ENCODE measurements at places on chromosomes 11 and 22.

GRCh38 chr22:50272044-50272802 is 2.0 kb upstream of the MAPK11 start:
- DNase-seq, result peak; percentile 36

DNA sequence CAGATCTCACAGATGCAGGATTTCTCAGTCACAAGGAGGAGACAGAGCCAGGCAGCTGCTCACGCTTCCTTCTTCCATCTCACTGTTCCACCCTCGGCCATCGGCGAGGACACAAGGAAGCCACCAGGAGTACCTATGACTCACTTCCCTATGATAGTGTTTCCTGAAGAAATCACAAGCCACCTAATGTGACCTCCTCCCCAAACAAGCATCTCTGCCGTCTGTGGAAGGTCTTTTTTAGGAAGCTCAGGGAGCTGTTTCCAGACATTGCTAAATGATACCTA is 672.7 kb downstream of the TBC1D22A start:
- DNase-seq, result no peak

DNA sequence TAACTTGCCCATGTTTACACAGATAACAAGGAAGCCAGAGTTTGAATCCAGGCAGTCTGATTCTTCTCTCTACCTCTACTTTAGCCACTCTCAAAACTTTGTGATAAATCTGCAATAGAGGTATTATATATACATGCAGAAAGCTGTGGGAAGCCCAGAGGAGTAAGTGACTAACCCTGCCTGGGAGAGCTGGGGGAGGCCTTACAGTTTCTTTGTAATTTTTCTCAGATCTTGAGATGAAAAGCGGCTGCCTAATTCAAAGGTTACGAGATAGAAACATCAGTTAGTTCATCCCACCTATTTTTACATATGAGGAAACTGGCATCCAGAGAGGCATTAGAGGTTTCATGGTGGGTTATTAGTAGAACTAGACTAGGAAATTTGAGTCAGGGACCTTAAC is 4.9 kb downstream of the STIM1 start:
- DNase-seq, result no peak

GRCh38 chr11:112497826-112498225 is 237.2 kb upstream of the PLET1 start:
- DNase-seq, result no peak

DNA sequence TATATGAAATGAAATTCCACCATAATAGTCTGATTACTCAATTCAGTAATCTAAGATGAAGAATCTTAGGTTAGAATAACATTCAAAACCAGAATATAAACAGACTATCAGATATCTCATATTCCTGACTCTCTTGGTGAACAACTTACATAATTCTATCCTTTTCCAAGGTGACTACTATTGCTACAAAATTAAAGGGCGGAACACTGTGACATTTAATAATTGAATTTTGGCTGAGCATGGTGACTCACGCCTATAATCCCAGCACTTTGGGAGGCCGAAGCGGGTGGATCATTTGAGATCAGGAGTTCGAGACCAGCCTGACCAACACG is 34.4 kb downstream of the RDX start:
- DNase-seq, result no peak

DNA sequence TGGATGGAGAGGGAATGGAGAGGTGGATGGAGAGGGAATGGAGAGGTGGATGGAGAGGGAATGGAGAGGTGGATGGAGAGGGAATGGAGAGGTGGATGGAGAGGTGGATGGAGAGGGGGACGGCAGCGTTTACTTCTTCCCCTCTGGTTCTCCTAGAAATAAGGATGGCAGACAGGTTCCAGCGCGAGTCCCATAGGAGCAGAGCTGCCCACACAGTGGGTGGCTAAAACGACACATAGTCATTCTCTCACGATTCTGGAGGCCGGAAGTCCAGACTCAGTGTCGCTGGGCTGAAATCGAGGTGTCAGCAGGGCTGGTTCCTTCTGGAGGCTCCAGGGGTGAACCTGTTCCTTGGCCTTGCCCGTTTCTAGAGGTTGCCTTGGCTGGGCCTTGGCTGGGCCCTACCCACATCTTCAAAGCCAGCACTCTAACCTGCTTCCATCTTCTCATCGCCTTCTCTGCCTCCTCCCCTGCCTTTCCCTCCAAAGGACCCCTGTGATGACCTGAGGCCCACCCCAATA is 12.7 kb upstream of the CTSD start:
- DNase-seq, result no peak

DNA sequence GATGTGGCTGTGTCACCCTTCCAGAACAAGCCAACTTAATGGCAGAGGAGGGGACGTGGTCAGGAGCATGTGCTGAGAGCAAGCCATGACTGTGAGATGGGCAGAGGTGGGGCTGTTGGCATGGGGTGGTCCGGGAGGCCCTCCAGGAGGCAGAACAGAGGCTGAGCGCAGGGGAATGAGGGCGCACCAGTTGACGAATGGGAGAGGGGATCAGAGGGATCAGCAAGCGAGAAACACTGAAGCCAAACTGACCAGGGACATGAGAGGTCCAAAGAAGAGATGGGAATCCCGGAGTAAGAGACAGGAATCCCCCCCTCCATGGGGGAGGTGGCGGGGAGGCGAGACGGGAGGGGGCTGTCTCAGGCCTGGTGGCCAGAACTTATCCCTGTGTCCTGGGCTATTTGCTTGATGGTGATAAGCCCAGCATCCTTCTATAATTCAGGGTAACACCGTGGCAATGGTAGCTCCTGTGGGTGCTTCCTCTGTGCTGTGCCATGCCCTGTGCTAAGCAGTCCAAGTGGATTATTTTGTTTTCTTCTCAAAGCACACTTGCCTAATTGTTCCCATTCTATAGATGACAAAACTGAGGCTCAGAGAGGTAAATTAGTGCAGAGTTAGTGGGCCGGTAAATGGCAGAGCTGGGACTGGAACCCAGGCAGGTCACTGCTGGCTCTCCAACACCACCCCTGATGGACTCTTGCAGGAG is 83.4 kb upstream of the SHISAL1 start:
- DNase-seq, result no peak

- DNase-seq, result peak; percentile 39
These were observed 32.6 kb downstream of the KIAA0930 start for GRCh38 chr22:45207981-45208664.

GRCh38 chr11:78560153-78560552 is 14.5 kb downstream of the NARS2 start:
- no peak for DNase-seq

DNA sequence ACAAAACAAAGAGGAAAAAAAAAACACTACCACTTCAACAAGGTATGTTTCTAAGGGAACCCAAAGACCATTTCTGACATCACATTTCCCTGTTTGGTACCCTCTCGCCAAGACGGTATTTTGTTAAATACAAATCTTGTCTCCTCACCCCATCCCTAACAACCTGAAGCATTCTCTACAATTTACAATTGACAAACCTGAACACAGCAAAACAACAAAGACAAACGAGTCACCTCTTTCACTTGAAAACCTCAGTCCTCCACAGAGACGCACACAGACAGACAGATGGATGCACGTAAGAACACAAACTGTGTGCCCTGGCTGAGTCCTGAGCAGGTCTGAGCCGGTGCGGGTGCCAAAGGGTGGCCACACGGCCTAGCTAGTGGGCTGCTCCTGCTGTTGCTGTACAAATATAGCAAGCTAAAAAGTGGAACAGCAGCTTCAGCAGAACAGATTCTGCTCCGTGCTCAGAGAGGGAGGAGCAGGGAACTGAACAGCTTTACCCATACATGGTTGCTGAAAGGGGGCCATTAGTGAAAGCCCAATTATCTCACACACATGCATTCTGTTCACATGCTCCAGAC is 28.5 kb downstream of the CELF1 start:
- no peak for DNase-seq

DNA sequence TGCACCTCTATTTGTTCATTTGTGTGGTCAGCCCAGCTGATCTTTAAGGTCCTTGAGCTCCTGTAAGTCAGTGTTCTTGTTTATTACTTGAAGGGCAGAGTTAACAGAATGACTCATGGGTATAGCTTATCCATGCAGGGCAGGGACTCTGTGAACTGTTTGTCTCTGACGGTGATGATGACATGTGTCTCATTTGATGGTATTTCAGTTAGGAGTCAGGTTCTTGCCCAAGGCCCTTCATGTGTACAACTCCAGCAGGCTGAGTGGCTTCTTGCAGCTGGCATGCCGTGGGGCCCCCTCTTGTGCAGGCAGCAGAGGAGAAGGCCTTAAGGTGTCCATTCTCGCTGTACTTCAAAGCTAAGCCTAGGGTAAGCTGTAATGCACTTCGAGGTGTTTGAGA is 165.1 kb downstream of the DBX1 start:
- peak; percentile 42 for DNase-seq

GRCh38 chr11:129434641-129435498 is 59.2 kb downstream of the BARX2 start:
- no peak for DNase-seq

GRCh38 chr11:100232006-100232405 is 455.1 kb upstream of the ARHGAP42 start:
- no peak for DNase-seq

GRCh38 chr22:46058091-46058420 is 81.1 kb upstream of the WNT7B start:
- no peak for DNase-seq

DNA sequence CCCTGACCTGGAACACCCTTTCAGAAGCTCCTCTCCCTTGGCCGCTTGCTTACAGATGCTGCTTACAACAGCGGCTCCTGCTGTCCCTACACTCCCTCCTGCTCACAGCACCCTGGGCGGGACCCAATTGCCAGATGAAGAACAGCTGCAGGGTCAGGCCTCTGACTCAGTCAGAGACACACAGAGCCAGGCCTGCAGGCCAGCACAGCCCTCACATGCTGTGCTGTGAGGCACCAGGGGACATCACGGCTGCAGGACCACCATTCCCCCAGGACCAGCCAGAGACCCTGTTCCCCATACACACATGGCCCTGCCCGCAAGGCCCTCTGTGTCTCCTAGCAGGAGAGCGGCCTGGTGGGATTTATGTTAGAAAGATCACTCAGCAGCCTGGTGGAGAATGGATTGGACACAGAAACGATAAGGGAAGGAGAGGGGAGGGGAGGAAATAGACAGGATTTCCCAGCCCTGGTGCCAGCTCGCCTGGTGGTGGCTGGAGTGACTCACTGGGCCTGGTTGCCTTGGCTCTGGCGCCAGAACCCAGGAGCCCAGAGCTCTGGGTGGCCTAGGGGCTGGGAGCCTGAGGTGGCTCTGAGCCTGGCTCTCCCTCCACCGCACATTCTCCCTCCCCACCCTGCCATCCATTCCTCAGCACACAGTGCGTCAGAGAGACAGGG is 6.7 kb downstream of the CAPN5 start:
- peak; percentile 80 for DNase-seq

- DNase-seq, result no peak
These were observed 6.3 kb upstream of the SWAP70 start for GRCh38 chr11:9657531-9657930.

- DNase-seq, result no peak
These were observed 58.2 kb upstream of the PRSS23 start for GRCh38 chr11:86741839-86742805.

- no peak for DNase-seq
These were observed 18.0 kb downstream of the ACRV1 start for GRCh38 chr11:125662689-125663088.

- peak; percentile 70 for DNase-seq
These were observed 7.9 kb downstream of the FAM118A start for GRCh38 chr22:45317551-45318167.

GRCh38 chr22:41364233-41364632 is 17.5 kb upstream of the TEF start:
- no peak for DNase-seq

DNA sequence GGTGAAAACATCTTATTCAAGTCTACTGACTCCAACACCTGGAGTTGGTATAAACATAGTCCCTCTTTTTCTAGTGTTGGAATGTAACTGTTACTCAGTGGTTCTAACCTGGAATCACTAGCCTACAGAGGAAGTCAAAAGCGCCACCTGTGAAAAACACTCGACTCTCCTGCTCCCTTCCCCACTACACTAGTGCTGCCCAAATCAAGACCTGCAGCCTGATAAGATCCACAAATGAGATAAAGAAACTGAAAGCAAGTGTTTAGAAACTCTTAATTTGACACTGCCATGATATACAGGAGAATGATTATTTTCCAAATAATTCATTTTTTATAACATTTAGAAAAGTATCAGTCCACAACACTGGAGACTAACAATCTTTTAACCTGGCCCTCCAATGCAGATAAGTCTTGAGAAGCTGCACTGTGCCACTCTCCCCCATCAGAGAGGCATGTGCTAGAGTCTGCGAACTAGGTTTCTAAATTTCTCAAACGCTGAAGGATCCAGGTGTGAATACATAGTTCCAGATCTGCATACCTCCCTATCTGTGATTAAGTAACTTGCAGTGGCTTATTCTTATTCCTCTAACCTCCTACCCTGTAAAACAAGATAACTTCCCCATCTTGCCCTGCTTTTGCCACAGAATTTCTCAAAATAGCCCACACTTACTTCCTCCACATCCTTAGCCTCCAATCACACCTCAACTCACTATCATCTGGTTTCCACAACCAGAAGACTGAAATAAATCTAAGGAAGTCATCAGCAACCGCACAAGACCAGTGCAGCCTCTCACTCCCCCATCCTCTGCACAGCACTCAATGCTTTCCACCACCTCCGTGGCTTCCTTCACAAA is 88.1 kb downstream of the RRAS2 start:
- no peak for DNase-seq

- no peak for DNase-seq
These were observed 34.5 kb downstream of the FCHSD2 start for GRCh38 chr11:73107597-73107996.

DNA sequence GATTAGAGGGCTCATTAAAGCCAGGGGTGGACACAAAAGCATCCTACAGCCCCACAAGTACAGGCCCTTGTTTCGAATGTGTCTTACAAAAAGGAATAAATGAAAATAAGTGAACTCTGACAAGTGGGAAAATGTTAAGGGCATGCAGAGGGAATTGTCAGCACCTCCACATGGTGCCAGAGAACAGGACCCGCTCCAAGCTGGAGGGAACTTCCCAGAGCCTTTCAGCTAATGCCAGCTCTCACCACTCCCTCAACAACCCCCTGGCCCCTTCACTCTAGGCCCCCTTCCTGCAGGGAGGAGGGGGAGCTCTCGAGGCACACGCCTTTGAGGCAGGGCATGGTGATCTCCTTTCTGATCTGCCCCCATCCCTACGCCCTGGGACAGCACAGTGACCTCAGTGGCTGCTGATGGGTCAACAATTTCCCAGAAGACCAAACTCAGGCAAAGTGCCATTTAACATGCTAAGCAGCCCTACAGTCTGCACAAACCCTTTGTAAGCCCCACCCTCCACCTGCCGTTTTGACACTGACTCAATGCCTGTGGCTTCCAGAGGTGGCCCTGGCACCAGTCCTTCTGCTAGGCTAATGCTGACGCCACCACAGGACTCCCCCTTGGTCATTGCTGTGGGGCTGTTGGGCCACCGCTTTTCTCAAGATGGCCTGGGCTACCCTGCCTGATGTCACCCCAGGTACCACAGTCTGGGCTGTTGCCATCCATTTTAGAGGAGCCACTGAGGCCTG is 12.5 kb upstream of the CHST1 start:
- no peak for DNase-seq

- no peak for DNase-seq
These were observed 209.8 kb upstream of the RAG2 start for GRCh38 chr11:36807871-36808270.

GRCh38 chr11:62388999-62389398 is 29.8 kb upstream of the SCGB1A1 start:
- no peak for DNase-seq
